ENCODE measurements at places on chromosomes 13 and 19. TPM values are rescaled to one million over a fixed set of nuclear protein-coding genes. Genes with fewer than 3 reads are reported as not detected.

The COX7A1 gene
- 39.0 TPM for total RNA-seq

The APOC4 gene
- total RNA-seq = not detected

The ERCC2 gene
- 10.5 TPM for total RNA-seq

The MYH14 gene
- 0.09 TPM for total RNA-seq

The ATP8B3 gene
- total RNA-seq = 0.52 TPM

The TJP3 gene
- total RNA-seq = under 0.01 TPM

The BEST2 gene
- total RNA-seq = not detected
